ENCODE measurements at places on chromosomes 2 and 18.
A peak's percentile ranks its signal among the peaks of the same experiment; 100 is the strongest.

DNA sequence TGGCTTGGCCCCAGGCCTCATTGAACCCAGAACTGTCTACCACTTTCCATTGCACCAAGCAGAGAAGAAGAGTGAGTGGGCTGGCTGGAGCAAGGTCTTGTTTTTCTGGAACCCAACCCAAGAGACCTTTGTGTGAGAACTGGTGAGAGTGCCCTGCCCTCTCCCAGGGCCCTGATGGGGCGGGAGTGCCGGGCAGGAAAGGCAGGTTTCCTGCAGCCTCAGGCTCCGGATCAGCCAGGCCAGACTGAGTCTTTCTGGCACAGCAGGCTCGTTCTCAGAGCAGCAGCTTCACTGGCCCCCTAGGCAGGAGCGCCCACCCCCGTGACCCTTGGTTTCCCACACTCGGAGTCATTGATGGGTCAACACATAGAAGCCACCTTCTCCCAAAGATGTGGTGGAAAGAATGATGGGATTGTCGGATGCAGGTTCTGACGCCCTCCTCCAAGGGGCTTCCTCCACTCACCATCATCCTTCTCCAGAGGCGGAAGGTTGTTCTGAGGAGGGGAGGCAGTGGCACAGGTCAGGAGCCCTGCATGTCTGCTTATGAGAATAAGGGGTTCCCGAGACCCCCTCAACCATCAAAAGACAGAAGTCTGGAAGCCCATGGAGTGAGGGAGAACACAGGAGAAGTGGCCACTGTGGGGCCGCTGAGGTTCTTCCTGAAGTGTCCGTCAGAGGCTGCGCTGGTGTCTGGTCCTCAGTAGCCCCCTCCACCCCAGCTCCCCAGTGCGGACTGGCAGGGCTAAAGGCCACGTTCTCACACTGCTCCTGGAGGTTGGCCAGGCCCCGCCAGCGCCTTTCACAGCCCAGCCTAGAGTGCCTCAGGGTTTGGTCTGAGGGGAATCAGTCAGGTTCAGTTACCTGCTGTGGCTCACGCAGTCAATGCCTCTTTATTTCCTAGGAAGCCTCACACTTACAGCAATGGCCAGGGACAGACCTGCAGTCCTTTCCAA is 62.8 kb upstream of the LAPTM4A start:
- DNase-seq: no peak

DNA sequence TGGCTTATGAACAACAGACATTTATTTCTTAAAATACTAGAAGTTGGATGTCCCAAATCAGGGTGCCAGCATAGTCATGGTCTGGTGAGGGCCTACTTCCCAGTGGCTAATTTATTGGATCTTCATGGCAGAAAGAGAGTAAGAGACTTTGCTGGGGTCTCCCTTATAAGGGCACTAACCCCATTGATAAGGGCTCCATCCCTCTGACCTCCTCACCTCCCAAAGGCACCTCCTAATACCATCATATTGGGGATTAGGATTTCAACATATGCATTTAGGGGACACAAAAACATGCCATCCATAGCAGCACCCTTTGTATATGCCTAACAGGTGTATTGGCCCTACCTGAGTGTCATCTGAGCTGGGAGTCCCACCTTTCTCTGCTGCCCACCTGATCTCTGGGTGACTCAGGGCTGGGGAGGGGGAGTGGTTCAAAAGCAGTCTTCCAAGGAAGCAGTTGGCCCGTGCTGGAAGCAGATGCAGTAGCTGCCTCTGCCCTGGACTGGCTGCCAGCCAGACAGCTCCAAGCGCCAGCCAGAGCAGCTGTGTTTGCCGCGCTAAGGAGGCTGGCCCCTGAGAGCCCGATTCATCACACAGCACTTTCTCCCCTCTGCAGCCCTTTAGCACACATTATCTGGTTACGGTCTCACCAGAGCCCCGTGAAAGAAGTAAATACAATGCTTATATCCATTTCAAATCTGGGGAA is 84.6 kb downstream of the SMAD7 start:
- peak; percentile 76 for DNase-seq

GRCh38 chr2:177662895-177663294 is 270.3 kb downstream of the AGPS start:
- DNase-seq: no peak

- no peak for DNase-seq
These were observed 537.1 kb downstream of the EPHA4 start for GRCh38 chr2:221034973-221035372.

DNA sequence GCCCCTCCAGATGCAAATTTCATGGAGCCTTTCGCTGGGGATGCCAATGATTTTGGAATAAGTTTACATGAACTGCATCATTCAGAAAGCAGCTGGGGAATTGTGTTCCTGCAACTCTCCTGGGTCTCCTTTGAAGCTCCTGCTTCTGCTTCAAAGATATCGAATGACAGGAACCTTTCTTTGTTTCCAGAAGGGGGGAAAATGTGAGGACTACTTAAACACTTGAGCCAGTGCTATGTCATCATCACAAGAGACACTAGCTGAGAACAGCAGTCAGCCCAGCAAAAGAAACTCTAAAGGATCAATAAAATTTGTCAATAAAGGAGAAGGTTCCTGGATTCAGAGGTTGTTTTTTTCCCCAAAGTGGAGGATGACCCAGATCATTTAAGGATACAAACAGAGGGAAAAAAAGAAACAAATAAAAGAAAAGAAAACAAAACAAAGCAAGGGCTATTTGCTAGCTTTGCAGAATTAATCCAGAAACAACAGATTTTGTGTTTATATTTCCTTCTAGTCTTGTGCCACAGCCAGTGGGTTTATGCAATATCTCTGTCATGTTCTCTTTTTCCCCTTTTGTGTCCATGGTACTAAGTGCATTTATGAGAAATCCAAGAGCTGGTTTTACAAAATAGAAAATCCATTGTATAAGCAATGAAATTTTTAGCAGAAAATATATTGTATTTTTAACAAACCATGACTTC is 463.7 kb downstream of the CDH2 start:
- no peak for DNase-seq

- no peak for DNase-seq
These were observed 172.1 kb downstream of the MREG start for GRCh38 chr2:215841175-215841816.

DNA sequence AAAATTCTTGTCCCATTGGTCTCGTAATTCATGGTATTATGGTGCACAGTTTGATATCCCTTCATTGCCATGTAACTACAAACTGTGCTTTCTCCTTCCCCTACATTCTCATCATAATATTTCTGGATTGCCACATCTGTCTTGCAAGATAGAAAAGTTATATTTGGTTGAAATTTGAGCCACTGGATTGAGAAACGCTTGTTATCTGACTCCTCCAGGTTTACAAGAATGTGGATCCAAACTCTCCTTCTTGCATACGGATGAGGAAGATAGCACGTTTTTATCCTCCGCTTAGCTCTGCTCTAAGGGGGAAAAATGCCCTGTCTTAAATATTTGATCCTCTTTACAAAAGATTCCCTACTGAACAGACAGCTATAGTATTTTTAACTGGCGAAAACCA is 438.2 kb downstream of the TSN start:
- DNase-seq: no peak

GRCh38 chr2:41962922-41963622 is 84.7 kb upstream of the PKDCC start:
- no peak for DNase-seq
